ENCODE measurements at places on chromosomes 12 and 14.

- DNase-seq: no peak
Measured at GRCh38 chr12:92369056-92369455, 223.4 kb upstream of the BTG1 start.

- DNase-seq: no peak
Measured at GRCh38 chr12:9975614-9976013, 4.4 kb downstream of the CLEC12A start.

DNA sequence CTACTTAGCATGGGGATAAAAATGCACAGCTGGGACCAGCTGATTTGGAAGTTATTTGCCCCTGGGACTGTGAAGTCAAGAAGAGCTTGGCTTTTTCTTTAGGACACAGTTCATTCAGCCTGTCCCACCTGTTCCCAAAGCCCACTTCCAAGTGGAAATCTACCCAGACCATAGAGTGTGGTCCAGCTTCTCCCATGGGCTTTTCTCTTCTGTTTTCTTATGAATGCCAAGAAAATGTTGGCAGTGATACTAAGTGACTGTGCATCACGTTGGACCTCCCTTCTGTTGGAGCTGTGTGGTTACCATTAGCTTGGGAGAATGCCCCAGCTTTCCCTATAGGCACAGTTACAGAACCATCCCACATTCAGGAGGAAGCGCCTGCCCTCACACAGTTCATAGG lies 89.4 kb downstream of the NT5DC3 start:
- DNase-seq: no peak

GRCh38 chr12:113207613-113208040 lies 13.6 kb upstream of the TPCN1 start:
- DNase-seq: no peak

- no peak for DNase-seq
Measured at GRCh38 chr14:84298663-84299195, 1231.2 kb upstream of the FLRT2 start.

- DNase-seq: no peak
Measured at GRCh38 chr14:89226801-89227495, 190.1 kb downstream of the FOXN3 start.

All from NCI-H748 treated with DMSO at 0.1 percent for 48 hours (cell line).